Activated CD4-positive, CD25-positive, alpha-beta regulatory T cell treated with anti-CD3 and anti-CD28 coated beads, Interleukin-2, amount 50 U/mL, for 24 hours (primary cell): ENCODE measurements at places on chromosomes 6 and 20.

- ATAC-seq, result no peak
Observed at GRCh38 chr6:91142154-91142553, 555.3 kb upstream of the MAP3K7 start.

GRCh38 chr6:118709859-118710350 is 58.5 kb upstream of the CEP85L start:
- peak; percentile 92 for ATAC-seq

GRCh38 chr6:45722876-45723275 is 292.8 kb downstream of the CLIC5 start:
- ATAC-seq, result no peak

DNA sequence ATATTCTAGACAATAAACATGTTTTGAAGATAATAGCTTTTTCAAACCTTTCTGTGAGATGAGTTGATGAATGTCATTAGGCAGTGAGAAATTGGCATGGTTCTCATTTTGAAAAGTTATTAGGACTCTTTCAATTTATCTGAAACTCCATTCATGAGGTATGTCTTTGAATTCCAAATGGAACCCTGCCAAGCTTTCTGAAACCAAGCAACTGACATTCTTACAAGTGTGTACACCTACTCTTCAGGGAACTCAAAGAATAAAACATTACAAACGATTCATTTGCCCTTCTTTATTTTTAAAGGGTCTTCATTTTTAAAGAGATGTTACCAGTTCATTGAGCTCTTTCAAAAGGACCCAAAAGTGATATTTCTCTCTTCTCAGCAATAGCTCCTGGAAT is 2.1 kb upstream of the TRDN start:
- no peak for ATAC-seq

DNA sequence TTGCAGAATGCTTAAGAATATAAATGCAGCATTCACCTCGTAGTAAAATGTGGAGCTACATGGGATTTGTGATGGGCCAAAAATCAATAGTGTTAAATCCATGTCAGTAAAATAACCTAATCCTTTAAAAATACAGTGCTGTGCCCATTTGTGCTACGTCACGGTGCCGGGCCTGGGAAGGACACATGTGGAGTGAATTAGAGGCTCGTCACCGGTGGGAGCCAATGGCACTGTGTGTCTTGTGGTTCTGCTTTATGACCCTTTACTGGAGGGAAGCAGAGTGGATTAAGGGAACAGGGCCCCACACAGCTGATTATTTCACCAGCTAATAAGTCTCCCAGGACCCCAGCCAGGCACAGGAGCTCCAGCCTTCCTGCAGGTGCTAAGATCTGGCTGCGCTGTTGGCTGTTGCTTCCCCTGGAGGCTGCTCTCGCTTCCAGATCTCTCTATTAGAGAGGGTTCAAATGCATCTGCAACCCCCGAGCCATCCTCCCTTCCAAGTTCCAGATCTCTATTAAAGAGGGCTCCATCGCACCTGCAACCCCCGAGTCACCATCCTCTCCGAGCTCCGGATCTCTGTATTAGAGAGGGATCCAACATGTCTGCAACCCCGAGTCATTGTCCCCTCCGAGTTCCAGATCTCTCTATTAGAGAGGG is 405.8 kb downstream of the CDH4 start:
- no peak for ATAC-seq

- no peak for ATAC-seq
Observed at GRCh38 chr6:75863001-75863400, 114.0 kb downstream of the MYO6 start.

GRCh38 chr6:37160922-37161778 is 8.8 kb upstream of the PIM1 start:
- no peak for ATAC-seq

GRCh38 chr6:16367571-16367970 is 129.2 kb downstream of the GMPR start:
- no peak for ATAC-seq

DNA sequence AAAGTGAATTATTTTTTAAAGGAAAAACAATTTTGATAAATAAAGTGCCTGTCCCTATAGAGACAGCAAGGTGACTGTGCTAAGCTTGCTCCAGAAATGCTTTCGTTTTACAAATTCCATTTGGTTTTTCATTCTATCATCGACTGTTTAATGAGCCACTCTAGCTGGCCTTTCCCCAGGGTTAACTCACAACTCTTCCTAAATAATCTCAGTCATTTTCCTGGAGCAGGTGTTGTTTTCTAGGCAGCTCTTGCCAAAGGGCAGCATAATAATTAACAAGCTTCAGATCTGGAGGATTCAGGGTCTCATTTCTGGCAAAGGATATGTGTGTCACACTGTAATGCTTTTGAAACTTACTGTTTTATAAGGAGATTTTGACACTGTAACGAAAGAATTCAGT is 184.2 kb downstream of the KHDC1L start:
- no peak for ATAC-seq

GRCh38 chr6:134678436-134678889 is 271.4 kb downstream of the ALDH8A1 start:
- ATAC-seq, result no peak

GRCh38 chr6:53718597-53719460 is 53.3 kb upstream of the KLHL31 start:
- ATAC-seq, result peak; percentile 71

DNA sequence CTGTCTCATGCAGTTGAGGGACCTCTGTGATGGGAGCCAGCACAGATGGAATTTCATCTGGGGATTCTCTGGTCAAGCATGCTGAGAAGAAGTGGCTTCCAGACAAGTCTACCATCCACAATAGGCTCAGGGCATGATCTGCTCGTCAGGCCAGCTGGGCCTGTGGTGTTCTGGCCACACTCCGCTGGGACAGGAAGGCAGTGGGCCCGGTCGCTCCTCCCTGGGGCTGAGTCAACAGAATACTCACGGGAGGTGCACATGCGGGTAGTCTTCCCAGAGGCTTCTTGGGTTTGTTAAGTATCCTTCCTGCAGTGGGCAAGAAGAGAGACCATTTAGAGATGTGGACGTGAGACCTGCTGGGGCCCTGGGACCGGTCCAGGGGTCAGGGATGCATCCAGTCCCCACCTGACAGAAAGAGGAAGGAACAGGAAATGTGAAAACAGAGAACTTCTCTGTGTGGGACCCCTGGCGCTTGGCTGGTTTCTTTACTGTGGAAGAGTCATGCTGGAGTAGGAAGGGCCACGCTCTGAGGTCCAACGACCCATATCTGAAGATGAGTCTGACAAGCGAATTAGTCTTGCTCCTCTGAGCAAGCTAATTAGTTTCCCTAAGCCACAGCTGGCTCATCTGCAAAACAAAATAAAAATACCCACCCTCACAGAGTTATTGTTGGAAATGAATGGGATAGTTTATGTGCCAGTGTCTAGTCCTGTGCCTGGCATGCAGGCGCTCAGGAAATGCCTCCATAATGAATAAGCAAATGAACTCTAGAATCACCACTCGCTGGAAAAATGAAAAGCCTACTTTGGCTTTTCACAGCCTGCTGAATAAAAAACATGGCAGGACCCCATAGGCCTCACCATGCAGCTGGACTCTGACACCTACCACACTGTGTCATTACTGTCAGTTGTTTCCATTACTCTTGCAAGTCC is 67.3 kb downstream of the TRAM2 start:
- no peak for ATAC-seq

DNA sequence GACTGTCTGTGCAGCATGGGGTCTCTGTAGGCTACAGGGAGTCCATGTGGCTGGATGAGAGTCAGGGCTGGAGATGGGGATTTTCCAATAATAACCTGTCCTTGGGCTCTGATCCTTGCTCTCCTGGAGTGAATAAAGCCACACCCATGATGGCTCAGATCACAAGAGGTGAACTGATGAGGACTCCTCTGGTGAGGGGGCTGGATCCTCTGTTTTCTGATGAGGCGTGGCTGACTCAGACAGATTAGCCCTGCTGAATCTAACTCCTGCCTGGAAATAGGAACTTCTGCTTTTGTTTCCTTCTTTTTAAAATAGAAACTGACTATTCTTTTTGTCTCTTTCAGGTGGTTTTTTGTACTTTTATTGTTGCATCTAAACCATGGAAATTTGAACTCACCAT is 27.0 kb downstream of the CST9L start:
- no peak for ATAC-seq

DNA sequence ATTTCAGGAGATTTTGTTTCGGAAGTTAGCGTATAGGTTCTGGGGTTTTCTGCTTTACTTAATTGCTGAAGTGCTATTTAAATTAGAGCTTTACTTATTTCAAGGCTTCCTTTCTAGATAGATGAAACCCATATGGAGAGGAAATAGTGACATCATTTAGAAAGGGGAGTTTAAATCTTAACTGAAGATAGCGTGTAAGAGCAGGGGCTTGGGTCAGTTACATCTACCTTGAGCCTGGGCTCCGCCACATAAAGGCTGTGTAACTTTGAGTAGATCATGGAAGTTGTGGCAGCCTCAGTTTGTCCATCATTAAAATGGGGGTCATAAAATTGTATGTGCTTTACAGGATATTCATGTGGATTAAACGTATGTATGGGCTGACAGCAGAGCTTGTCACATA is 4.7 kb downstream of the CDS2 start:
- no peak for ATAC-seq

DNA sequence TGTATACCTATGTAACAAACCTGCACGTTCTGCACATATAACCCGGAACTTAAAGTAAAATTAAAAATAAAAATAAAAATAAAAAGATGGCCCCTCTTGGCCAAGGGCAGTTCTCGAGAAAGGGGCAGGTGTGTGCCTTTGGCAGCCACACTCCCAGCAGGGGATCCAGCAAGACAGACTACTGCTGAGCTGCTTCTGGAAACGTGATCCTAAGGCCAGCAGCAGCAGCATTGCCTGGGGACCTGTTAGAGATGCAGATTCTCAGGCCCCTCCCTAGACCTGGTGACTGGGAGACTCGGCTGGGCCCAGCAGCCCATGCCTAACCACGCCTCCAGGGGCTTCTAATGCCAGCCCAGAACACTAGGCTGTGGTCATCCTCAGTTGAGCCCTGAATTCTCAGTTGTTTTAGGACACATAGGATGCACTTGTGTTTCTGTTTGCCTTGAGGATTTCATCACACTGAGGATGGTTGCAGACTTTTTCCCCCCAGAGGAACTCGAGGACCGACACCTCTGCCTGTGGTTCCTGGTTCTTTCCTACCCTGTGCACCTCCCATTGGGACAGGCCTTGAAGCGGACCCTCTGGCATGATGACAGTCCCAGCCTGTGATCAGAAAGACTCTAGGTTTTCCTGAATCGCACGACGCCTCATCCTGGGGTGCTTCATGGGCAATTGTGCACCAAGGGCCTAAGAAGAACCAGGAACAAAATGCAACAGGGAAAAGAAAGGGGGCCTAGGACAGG is 105.9 kb downstream of the TOX2 start:
- no peak for ATAC-seq

- no peak for ATAC-seq
Observed at GRCh38 chr20:64146936-64147477, 17.2 kb upstream of the MYT1 start.

DNA sequence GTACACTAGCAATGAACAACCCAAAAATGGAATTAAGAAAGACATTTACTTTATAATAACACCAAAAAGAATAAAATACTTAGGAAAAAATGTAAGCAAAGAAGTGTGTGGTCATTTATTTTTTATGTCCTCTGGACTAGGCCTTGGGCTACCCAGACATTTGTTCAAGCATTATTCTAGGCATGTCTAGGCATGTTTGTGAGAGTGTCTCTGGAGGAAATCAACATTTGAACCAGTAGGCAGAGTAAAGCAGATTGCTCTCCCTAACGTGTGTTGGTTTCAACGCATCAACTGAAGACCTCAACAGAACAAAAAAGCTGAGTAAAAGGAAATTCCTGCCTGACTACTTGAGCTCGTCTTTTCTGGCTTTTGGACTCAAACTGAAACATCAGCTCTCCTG is 84.5 kb downstream of the ANKEF1 start:
- ATAC-seq, result no peak

DNA sequence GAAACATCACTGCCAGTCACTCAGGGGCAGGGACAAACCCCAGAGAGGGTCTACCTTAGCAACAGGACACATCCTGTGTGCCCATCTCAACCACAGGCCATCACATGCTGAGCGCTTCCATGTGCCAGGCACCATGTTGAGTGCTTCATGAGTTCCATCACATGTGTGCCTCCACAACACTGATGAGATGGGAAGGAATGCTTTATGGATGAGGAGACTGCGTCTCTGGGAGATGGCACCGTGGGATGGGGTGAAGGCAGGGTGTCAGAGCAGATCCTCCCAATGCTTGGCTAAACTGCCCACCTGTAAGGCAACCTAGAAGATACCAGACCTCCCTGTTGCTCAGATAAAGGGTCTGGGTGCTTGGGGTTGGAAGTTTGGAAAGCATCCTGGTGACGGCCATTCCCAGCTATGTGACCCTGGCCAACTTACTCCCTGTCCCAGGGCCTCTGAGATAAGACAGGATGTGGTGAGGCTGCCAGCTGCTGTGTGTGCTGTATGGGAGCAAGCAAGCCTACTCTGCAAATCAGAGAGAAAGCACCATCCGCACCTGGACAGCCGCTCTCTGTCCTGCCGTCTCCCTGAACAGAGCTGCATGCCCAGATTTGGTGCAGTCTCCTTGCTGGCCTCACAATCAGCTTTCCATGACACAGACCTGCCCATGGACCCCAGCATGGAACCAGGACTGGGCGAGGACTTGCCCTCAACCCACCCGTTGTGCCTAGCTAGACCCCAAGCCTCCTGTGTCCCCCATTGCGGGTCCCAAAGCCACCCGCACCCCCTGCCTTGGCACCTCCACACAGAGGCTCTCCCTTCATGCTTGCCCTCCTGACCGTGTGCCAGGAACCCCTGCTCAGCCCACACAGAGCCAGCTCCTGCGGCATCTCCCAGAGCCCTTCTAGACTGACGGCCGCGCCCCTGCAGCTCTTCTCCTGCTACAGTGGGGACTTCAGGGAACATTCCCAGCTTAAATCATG is 143.7 kb downstream of the SYNDIG1 start:
- no peak for ATAC-seq

- ATAC-seq, result no peak
Observed at GRCh38 chr6:25423358-25423757, 144.2 kb downstream of the CARMIL1 start.

DNA sequence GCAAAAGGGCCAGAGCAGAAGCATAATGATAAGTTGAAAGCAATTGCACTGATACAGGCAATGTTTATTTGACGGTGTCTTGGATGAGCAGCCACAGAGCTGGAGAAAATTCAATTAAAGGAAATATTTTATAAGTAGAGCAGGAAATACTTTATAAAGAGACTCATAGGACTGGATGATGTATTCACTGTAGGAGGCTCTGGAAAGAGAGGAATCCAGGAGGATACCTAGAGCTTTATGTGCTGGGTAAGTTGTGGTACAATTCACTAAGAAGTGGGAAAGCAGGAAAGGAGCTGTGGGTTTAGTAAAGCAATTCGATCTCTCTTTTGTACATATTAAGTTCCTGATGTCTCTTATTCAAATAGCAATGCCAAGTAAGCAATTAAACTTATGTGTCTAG is 86.3 kb downstream of the C6orf118 start:
- no peak for ATAC-seq

DNA sequence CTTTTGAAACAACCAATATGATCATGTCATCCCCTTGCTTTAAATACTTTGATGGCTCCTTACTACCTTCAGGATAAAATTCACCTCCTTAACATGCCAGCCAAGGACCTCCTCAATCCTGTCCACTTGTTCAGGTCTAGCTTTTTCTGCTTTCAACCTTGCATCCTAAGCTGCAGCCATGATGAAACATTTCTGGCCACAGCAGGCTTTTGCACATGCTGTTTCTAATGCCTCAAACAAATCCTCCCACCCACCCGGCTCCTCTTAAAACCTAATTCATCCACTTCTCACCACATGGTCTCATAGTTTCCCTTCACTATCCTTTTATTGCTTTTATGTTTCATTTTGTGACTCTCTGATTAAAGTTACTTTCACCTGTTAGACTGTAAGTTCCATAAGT is 124.6 kb downstream of the MYB start:
- no peak for ATAC-seq

- ATAC-seq, result no peak
Observed at GRCh38 chr6:7922596-7922995, 12.0 kb upstream of the TXNDC5 start.
